ENCODE measurements at places on chromosomes 7 and 10.

- DNase-seq: no peak
Measured at GRCh38 chr10:60162631-60163030, 227.0 kb downstream of the ANK3 start.

DNA sequence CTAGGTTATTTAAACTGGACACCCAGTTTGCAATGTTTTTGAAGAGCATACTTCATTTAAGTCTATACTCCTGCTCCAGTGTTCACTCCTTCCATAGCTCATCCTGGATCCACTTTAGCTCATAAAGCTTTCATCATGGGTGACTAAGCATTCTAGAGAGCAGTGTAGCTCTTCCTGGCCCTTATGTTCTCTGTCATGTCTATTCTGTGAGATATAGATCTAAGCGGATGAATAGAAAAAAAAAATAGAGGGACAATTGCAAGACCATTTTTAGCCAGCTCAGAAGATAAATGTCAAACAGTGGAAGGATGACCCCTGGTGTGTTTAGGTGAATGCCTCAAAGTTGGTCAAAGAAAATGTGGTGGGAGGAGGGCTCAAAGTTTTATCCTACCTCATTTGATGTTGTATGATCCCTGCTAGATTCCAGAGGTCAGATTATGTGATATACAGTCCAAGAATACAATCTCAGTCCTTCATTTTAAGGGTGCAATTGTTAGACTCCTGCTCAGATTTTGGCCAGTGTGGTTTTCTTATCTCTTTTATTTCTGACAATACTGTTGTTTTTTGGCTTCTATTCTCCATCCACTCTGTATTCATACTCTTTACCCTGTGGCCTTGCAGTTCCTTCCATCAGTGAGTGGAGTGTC is 7.5 kb upstream of the HECW1 start:
- no peak for DNase-seq

GRCh38 chr7:80277434-80278427 is 143.1 kb downstream of the GNAI1 start:
- no peak for DNase-seq

- peak; percentile 78 for DNase-seq
Measured at GRCh38 chr10:109922976-109923921, at the start of gene XPNPEP1. Gene XPNPEP1 (minus strand): TSS chr10:109923511. CDS start chr10:109923433, 78 bp downstream.

DNA sequence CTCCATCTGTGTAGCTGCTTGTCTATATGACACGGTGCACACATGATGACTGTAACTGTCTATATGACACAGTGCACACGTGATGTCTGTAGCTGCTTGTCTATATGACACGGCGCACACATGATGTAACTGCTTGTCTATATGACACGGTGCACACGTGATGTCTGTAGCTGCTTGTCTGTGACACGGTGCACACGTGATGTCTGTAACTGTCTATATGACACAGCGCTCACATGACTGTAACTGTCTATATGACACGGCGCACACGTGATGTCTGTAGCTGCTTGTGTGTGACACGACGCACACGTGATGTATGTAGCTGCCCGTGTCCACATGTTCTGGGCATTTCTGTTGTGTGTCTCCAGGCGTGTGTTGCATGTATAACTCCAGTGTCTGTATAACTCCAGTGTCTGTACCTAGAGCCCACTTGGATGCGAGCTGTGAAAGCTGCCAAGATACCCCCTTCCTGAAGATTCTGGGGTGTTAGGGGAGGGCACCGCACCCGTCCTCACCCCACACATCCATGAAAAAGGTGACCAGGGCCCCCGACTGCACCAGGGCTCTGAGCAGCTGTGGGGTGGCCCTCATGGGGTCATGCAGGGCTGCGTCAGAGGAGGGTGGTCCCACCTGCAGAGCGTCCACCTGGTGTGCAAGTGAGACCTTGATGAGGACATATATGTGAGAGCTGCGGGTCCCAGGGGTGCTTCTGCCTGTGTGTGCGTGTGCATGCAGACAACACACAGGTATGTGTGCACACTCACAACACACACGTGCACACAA is 137.9 kb downstream of the ELFN1 start:
- DNase-seq: no peak

DNA sequence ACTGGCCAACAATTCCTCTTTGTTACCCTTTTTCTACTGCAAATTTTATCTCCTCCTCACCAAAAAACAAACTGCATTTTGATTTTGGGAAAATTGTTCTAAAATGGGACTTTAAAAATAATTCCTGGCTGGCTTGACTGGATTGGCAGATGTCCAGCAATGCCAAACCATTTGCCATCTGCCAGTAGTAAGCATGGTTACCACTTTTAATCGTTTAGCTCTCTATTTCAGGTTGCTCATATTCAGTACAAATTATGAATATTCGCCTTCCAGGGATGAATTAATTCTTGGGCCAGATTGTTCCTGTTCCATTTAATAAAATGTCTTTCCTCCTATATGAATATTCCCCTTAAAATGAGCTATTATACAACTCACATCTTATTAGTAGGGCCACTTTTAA is 35.7 kb downstream of the SMNDC1 start:
- DNase-seq: no peak

- no peak for DNase-seq
Measured at GRCh38 chr10:118449521-118449920, 107.4 kb upstream of the FAM204A start.

- DNase-seq: no peak
Measured at GRCh38 chr10:100061401-100061800, 20.3 kb downstream of the CPN1 start.

DNA sequence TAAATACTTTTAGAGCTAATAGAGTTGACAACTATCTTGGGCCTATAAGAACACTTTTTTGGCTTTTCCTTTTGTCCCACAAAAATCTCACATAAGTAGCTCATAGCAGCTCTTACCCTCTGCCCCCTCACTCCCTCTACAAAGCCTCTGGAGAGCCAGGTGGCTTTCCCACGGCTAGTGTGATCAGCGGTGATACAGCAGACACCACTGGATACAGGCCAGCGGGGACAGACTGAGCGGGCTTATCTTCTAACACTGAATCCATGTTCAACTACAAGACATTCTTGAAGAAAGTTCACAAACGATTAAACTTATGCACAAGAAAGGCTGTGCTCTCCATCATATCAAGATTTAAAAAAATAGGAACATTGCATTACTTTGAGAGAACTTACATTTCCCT is 377.2 kb downstream of the PARD3 start:
- no peak for DNase-seq

DNA sequence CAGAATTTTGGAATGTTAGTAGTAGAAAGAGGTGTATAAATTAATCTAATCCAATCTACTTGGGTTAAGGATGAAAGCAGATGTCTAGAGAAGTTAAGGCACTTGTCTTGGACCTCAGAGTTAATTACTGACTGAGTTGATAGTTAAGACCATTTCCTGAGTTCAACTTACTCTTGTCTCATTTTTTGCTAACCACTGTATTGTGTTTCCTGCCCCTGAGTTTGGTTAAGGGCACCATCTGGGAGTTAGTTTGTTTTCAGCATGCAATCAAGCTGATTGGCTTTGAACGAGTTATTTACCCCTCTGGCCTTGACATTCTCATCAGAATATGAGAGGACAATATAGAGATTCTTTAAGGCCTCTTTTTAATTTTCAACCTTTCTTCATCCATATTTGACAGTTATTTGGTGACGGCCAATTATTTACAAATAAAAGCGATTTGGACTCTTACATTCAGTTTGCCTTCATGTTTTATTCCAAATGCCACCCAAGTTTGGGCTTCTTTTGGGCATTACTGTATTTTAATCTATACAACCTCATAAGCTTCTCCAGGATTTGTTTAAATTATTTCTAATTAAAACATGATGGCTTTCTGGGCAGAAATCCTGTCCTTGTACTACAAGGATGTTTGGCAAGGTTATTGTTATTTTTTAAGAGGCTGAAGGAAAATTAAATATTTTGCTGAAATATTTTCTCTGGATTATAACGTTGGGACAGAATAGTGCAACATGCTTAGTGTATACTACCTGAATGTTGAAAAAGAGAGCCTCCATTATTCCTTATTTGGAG is 225.0 kb downstream of the CACNB2 start:
- no peak for DNase-seq

Data from NCI-H345 (cell line).